ENCODE measurements at places on chromosomes 3 and 15.

DNA sequence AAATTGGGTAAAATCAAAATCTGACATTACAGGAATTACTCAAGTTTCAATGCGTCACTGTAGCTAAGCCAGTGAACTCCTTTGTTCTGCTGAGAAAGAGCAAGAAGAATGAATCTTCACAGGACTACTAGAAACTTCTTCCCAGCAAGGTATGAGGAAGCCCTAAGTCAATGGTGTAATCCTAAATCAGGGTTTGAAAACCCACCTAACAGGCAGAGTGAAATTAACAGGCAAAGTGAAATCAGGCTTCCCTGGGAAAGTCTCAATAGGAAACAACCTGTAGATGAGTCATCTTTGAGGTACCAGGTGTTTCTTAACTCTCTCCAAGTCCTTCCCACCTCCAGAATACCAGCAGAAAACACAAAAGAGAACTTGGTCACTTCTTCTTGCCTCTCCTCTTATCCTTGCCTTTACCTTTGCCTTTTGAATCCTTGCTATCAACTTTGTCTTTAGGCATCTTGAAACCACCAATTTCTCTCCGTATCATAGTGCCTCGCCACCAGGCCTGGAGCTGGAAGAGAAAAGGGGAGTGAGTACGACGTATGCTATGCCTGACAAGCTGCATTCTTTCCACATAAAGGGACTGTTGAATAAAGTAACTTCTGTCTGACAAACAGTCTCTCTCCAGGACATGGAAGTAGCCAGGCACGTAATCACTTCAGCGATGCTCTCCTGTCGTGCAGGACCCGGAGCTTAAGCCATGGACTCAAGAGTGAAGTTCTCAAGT lies 60.6 kb upstream of the RPL35A start:
- DNase-seq = no peak

DNA sequence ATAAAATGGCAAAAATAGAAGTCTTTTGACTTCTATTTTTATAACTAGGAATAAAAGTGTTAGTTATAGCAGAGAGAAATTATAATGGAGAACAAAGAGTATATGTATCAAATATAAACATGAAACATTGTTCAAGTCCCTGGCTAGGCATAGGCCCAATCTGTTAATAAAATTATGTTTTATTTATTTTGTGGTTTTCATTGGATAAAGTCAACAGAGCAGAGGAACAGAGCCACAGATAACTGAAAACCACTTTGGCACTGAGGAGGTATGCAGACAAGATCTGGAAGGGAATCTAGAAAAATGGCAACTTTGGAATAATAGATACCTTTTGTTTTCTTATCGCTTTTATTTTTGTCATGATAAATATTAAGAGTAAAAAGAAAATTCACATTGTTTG lies 50.4 kb upstream of the ICE2 start:
- no peak for DNase-seq

- no peak for DNase-seq
Observed at GRCh38 chr3:61575893-61576292, 14.5 kb downstream of the PTPRG start.

DNA sequence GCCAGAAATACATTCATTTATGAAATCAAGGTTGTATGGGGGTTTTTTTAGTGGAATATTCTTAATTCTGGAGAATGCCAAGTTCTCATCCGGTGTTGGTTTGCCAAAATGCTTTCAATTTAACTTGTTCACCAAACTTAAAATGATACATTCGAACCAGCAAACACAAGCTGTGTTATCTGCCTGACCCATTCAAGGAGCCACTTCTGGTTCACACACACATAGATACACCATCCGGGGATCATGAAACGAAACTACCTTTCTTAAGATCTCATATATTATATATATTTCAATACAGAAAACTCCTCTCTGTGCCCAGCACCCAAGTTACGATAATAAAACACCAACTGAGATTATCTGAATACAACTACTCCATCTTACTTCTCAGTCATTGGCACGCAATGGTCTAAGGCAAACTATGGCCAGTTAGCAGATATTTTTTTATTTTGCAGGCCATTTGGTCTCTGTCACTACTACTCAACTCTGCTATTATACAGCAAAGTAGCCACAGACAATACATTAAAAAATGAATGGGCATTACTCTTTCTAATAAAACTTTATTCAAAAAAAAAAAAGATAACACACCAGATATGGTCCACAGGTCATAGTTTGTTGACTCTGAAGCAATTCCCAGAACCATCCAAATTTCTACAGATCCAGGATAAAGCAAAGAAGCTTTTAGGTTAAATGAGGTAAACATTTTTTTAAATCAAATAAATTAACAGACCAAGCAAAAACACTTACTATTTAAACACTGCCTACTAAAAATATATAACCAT lies 89.6 kb downstream of the TBL1XR1 start:
- no peak for DNase-seq

DNA sequence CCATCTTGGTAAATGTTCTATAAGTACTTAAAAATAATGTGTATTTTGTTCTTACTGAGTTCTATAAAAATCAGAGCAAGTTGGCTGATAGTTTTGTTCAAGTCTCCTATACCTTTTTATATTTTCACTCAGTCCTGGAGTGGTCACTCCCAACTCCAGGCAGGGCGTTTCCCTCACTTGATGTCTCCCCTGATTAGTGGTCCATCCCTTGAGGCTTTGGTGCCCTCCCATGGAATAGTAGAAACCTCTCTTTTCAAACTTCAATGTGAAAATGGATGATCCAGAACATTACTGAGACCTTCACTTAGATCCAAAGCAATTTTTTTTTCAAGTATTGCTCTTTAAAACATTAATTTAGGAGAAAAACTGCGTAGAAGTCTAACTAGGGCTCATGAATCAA lies 25.0 kb upstream of the SCN10A start:
- DNase-seq = no peak

DNA sequence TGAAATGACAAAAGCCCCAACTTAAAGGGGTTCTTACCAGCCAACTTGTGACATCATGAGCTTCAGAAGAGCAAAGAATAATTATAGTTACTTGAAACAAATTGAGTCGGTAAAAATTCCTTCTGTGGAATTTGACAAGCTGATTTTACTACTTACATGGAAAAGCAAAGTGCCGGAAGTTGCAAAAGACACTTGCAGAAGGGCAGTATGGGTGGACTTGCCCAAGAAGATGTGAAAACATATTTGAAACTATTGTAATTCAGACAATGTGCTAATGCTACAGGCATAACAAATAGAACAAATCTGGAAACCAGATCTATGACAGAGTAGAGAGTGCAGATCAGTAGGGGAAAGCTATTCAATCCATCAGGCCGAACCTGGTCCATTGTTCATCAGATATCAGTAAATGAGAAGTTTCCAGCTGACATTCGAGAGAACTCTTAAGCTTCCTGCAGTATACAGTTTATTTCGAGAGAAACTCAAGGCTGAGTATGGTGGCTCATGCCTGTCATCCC lies 2.5 kb upstream of the KIF7 start:
- no peak for DNase-seq

DNA sequence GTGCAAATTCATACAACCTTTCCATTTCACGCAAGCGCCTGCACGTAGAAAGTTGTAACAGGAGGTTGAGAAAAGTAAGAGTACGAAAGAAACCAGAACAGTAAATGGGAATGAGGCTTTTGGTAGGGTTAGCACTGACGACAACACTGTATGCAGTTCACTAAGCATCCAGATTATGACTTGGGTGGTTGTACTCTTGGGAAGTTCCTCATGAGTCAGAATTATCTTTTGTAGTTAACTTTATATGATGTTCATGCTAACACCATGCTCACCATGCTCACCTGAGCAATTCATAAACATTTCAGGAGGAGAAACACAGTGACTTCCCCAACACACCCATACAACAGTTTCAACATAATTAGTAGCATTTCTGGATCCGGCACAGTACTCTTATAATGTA lies 3.0 kb upstream of the LPP start:
- DNase-seq = no peak

DNA sequence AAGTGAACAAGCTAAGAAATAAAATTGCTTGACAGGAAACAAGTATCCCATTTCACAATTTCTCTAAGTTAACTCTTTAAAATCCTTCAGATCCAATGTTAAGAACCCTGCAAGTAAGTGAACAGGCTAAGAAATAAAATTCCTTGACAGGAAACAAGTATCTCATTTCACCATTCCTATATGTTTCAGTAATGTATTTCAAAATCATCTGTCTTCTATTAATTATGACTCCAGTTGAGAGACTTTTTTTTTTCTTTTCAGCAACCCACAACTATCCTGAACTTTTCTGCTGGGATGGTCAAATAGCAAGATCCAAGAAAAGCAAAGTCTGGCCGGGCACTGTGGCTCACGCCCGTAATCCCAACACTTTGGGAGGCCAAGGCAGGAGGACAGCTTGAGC lies 2.4 kb upstream of the SLC12A6 start:
- no peak for DNase-seq

DNA sequence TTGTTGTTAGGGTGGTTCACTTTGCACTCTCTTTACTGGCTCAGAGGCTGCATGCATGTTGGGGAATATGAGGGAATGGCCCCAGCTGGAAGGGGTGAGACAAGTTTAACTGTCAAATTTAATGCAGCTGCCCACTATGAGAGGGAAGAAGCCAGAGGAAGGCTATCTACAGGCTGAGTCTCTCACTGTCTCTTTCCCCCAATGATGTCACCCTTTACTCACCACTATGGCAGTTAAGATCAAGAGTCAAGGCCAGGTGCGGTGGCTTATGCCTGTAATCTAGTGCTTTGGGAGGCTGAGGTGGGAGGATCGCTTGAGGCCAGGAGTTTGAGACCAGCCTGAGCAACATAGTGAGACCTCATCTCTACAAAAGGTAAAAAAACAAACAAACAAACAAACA lies 12.2 kb upstream of the RBMS3 start:
- DNase-seq = no peak

DNA sequence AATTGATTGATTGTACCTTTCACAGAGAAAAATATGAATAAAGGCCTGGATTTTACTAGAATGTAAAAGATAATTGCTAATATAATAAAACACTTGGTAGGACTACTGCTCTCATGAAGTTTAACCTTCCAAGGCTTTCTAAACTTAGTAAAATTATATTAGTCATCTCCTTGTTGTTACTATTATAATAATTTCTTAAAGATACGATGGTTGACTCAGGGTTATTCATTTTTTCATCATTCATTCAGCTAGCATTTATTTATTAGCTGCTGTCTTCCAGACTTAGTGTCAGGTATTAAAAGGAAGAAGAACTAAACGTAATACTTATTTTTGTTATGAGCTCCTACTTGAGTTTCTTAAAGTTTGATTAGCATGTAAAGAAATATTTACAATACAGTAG lies 771.6 kb upstream of the NR2F2 start:
- DNase-seq = no peak

GRCh38 chr15:79130535-79131130 lies 40.1 kb upstream of the RASGRF1 start:
- no peak for DNase-seq

DNA sequence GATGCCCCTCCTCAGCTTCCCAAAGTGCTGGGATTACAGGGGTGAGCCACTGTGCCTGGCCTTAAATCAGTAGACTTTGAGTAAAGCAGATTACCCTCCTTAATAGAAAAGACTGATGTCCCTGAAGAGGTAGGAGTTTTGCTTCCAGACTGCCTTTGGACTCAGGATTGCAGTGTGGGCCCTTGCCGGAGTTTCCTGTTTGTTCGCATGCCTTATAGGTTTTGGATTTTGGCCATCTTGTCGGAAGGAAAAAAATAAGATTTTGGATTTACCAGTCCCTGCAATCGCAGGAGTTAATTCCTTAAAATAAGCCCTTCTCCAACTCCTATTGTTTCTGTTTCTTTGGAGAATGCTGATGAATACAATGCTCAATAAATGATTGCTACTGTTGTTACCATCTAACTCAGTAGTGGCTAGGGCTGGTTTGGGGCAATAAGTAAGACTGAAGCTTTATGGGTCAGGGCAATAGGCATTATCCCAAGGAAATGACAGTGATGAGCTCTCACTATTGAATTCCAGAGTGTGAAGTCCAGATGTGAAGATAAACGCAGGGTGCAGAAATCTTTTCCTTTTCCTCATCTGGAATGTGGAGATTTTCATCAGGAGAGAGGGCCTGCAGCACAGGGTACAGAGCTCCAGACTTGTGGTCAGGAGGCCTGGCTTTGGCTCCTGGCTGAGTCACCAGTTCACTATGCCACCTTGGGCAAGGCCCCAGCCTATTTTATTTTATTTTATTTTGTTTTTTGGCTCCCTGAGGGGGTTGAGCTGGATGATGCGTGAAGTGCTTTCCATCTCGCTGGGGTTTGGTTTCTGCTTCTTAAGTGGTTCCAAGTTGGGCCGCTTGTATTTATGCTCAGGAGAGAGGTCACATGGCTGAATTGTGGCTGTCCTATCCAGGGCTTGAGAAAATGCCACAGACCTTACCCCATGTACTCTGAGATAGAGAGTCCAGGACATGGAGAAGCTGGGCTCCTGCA lies 25.3 kb downstream of the FOXL2 start:
- DNase-seq = no peak

- DNase-seq = no peak
Observed at GRCh38 chr3:60844256-60844655, 407.0 kb downstream of the FHIT start.

DNA sequence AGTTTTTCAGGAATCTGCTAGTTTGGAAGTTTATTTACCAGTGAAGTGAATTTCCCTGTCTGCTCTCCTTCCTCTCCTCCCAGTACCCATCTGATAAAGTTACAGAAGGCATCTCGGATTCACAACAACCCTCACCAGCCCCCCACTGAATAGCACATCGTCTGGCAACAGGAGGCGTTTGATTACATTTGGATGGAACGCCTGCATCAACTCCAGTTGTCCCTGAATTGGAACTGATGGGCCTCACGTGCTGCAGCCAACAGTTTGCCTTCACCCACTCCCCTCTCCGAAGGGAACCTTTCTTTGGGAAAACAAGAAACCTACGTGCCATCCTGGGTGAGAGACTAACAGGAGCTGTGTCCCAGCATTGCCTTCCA lies 59.5 kb upstream of the BCL6 start:
- no peak for DNase-seq

- DNase-seq = no peak
Observed at GRCh38 chr3:51585197-51585596, 46.7 kb downstream of the RAD54L2 start.
